Esophagus squamous epithelium (tissue), 5 donors: ENCODE measurements at places on chromosomes 2 and 18.

- no peak for DNase-seq
These were observed 37.5 kb downstream of the PAX8 start for GRCh38 chr2:113240915-113241911.

GRCh38 chr18:64091526-64091925 is 57.4 kb downstream of the LINC00305 start:
- DNase-seq: no peak

GRCh38 chr2:240466579-240467148 is 31.2 kb downstream of the GPC1 start:
- no peak for DNase-seq

DNA sequence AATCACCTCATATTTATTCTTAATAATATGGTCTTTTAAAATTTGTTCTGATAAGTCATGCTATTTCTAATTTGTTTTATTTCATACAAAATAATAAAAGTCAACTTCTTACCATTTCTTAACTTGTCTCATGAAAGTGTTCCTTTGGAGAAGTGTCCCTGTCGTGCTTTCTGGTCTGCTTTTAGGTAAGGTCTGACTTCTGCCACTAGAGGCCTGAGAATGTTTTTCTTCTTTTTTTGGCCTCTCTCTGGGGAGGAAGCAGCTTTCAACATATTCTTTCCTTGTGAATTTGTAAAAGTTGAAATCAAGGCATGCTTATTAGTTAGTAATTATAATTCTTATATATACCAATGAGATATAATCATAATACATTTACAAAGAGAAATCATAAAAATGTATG is 39.4 kb downstream of the MAP2 start:
- DNase-seq: no peak

- no peak for DNase-seq
These were observed 51.8 kb downstream of the WDR7 start for GRCh38 chr18:56702946-56703345.

DNA sequence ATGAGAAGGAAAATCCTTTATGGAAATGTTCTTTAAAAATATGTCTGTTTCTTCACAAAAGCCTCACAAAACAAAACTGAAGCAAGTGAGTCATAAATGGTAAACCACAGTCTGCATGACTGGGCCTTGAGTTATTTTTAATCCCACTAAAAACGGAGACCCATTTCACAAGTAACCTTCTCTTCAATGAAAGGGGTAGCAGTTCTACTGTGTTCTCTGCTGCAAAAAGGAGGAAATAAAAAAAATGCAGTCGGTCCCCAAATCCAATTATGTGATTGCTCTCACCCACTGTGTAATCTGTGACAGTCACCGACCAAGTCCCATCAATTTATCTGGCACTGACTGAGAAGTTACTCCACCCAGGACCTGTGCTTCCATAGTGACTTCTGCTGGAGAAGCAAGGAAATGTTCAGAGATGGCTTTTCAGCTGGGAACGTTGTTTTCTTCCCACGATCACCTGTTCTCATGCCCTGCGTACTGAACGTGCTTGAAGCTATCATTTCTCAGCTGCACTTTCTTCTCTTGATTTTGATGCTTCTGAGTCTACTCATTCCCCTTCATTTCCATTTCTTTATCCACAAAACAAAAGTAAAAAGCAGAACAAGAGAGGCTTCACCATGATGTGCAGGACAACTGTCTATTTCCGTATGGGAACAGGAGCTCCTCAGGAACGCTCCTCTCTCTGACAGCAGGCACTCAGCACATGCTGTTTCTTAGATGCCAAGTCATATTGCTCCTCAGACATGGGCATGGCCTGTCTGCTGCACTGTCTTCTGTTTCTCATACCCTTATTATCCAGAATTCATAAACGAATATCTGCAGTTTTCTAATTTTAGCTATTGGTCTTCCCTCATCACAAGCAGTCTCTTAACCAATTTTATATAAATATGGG is 80.0 kb upstream of the TMEM200C start:
- DNase-seq: no peak

GRCh38 chr2:76478266-76479035 is 767.7 kb upstream of the GCFC2 start:
- no peak for DNase-seq

- DNase-seq: no peak
These were observed 104.0 kb downstream of the KCNE4 start for GRCh38 chr2:223155956-223156355.

DNA sequence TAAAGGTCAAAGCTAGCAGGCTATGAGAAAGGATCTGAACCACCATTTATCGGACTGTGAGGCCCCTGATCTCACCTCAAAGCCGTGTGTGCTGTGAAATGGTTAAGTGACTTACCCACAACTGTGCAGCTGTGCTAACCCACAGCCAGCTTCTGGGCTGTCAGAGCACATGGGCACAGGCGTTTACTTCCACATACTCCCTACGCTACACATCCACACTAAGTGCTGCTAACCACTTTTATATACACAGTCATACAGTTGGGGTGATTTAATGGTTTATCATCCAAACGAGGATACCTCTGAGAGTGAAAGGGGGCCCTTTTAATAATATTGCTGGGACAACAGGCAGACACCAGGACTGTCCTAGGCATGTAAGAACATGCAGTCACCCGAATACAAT is 37.3 kb downstream of the CYRIA start:
- DNase-seq: no peak

GRCh38 chr18:77316641-77317040 is 67.0 kb downstream of the GALR1 start:
- DNase-seq: no peak

GRCh38 chr2:47941936-47942335 is 35.6 kb upstream of the FBXO11 start:
- DNase-seq: no peak

DNA sequence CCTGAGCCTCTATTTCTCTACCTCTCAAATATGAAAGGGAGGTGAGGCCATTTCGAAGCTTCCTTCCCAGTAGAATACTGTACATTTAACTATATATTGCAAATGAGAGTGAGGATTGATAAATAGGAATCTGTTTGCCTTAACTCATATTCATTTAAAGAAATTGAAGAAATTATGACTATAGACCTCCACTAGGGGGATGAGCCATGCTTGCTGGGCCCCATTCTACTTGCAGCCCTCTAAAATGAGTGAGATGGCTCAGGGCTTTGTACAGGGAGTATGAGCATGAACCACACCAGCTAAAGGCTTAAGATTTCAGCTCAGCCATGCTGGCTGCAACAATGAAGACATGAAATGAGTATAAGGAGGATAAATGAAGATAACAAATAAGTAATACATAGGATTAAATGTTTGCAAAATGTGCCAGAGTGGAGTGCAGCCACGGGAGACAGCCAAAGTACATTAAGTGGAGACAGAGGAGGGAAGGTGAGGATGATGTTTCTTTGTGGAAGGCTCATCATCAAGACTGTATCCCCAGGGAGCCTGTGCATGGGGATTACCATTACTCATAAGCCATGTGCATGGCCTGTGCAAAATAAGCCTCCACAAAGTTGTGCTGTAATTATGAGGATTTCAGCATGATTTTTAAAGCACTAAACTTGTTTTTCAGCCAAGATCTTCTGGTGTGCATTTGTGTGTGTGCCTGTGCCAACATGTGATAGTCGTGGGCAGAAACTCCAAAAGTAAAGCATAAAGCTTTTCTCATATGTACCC is 300.8 kb downstream of the CNTNAP5 start:
- DNase-seq: no peak

DNA sequence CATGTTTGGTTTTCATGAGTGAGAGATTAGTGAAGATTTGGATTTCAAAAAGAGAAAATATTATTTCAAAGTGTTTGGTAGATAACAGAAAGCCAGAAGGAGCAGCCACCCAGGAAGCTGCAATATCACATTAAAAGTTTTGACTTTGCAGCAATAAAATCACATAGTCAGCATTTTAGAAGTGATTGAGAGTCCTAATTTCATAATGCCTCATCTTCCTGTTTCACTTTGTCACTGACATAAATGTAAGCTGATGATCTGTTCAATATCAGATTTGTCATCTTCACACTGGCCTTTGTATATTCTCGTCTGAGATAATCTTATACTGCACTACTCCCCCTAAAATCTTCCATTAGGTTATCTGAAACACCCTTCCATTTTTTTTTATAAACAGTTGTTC is 690.5 kb downstream of the ADCYAP1 start:
- no peak for DNase-seq

GRCh38 chr2:188324067-188324466 is 32.4 kb downstream of the GULP1 start:
- DNase-seq: no peak

DNA sequence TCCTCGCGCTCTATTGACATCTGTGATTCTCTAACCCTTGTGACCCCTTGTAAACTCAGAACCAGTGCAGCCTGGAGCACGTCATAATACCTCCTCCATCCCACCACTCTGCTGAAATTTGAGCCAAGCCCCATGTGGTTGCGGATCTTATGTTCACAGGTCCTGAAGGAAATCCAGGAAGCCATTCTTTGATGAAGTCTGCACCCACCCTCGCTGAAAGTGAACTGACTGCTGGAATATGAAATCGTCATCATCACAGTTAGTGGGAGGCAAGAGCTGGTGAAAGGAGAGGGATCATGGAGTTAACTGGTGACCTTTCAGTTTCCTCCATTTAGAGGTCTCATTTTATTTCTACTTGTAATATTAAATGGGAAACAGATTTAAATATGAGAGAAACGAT is 21.6 kb downstream of the ZEB2 start:
- DNase-seq: no peak

GRCh38 chr2:74267068-74267467 is 68.7 kb downstream of the MTHFD2 start:
- DNase-seq: no peak

DNA sequence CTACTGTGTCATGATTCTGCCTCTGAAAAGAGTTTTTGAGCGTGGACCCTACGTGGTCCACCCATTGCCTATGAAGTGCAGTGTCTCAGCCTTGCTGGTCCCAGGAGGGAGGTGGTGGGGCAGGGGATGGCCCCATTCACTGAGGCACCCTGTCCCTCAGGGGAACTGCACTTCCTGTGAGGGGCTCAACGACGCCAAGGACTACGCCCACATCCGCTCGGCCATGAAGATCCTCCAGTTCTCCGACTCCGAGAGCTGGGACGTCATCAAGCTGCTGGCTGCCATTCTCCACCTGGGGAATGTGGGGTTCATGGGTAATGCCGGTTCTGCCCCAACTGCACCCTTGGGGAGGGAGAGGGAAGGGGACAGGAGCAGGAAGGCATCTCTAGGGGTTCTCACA is 42.5 kb downstream of the MYO7B start:
- DNase-seq: no peak

DNA sequence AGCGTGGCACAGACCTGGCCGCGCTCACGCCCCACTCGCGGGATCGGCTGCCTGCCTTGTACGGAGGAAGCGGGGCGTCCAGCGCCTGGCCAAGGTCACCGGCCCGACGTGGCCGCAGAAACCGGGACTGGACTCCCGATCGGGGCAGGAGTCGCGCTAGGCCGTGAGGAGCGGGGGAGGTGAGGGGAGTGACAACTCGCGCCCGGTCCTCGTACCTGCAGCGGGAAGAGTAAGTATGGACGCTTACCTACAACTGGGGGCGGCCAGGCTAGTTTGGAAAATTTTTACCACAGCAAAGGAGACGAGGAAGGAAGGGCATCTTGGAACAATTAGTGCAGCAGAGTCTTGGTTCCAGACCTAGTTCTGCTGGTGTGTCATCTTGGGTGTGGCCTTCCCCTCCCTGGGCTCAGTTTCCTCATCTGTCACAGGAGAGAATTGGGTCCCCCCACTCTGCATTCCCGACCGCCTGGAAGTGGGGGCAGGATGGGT is 693 bp downstream of the UBE2F start:
- no peak for DNase-seq

DNA sequence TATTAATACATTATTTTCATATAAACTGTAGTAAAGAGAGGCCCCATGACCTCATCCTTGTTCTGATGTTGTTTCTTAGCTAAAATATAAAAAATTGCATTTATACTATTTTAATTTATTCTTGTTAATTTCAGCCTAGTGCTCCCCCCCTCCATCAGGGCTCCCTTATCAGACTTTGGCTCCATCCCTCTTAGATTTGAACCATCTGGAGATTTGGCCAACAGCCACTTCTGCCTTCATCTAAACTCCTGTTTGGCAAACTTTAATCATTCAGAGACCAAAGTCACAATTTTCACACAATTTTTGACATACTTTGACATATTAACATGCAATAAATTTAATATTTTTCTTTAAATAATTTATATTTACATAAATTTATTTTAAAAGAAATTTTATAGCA is 569.3 kb downstream of the TDRD15 start:
- no peak for DNase-seq

GRCh38 chr2:238974081-238974480 is 126.2 kb downstream of the TWIST2 start:
- DNase-seq: no peak
